ENCODE measurements at places on chromosomes 1 and 21.

DNA sequence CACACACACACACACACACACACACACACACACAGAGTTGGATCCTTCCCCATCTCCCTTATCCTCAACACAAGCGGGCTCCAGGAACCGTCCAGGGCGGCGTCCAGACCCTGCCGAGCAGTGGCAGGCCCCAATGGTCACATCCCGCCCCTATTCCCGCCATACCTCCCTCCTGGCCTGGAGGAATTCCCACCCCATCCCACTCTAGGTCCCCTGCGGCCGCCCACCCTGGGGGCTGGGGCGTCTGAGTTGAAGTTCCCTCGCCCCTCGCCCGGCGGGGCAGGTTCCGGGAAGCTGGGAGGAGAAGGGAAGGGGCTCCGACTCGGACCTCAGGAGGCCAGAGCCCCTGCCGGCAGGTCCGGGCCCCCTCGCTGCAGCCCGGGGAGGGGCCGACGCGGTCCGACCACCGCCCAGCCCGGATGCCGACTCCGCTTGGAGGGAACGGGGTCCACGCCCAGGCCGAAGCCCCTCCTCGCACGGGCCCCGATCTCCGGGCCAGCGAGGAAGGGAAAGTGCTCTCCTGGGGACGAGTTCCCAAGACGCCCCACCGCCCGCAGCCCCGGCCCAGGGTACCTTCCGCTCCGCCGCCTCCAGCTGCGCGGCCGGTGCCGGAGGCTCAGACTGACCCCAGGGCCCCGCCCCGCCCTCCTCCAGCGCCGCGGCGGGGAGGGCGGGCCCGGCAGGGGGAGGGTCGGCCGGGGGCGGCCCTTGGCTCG lies at the start of gene RHOC:
TSS of gene RHOC (minus strand) at position 623 of the 716 bp plus-strand sequence. CDS start 3,328 bp downstream, outside the sequence.
- DNase-seq: peak; percentile 81

- no peak for DNase-seq
These were observed 585.7 kb upstream of the CAMK1G start for GRCh38 chr1:208997726-208998312.

DNA sequence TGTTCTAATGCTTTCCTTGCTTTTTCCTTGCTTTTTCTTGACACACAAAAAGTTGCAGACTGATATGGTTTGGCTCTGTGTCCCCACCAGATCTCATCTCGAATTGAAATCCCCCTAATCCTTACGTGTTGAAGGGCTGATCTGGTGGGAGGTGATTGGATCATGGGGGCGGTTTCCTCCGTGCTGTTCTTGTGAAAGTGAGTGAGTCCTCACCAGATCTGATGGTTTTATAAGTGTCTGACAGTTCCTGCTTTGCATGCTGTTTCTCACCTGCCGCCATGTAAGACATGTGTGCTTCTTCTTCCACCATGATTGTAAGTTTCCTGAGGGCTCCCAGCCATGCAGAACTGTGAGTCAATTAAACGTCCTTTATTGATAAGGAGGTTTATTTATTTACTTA lies 11.3 kb downstream of the SPATA17 start:
- no peak for DNase-seq

DNA sequence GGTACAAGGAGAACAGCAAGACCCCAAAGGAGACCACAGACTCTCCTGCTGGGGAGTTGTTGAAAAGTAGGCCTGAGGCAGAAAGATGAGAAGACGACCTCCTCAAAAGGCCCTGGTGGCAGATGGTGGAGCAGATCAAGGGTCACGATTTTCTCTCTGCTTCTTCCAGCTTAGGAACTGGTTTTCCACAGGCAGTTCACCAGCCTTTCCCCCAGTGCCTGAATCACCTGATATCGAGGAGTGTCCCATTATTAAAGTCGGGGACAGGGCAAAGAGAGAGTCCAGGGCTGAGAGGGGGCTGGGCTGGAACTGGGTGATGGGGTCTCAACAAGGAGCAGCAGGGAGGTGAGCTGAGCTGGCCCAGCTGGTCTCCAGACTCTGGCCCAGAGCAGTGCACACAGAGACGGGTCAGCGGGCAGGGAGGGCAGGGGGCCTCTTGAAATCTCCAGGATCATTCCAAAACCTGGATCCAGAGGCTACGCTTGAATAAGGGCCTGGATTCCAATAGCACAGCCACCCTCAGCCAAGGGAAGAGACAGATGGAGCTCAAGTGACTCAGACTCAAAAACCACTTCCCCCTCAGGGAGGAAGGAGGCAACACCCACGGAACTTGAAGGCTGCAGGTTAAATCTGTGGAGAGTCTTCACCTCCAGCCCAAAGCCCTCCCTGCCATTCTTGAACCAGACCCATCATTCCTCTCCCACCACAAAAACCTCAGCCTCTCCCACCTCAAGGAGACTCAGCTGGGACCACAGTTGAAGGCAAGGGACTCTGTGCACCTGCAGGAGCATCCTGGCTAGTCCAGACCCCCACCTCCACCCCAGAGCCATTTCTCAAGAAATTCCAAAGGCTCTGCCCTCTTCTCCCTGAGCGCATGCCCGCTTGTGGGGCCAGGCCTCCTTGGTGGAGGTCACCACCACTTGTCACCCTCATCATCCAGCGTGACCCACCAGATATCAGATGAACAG lies at the start of gene S100A5:
TSS of gene S100A5 (minus strand) at position 541 of the 968 bp plus-strand sequence. CDS start 743 bp downstream, outside the sequence.
- DNase-seq: peak; percentile 80

- DNase-seq: peak; percentile 44
These were observed 5.6 kb upstream of the REN start for GRCh38 chr1:204171751-204172178.

- peak; percentile 92 for DNase-seq
These were observed 56.7 kb downstream of the HSF2BP start for GRCh38 chr21:43602266-43603232.

DNA sequence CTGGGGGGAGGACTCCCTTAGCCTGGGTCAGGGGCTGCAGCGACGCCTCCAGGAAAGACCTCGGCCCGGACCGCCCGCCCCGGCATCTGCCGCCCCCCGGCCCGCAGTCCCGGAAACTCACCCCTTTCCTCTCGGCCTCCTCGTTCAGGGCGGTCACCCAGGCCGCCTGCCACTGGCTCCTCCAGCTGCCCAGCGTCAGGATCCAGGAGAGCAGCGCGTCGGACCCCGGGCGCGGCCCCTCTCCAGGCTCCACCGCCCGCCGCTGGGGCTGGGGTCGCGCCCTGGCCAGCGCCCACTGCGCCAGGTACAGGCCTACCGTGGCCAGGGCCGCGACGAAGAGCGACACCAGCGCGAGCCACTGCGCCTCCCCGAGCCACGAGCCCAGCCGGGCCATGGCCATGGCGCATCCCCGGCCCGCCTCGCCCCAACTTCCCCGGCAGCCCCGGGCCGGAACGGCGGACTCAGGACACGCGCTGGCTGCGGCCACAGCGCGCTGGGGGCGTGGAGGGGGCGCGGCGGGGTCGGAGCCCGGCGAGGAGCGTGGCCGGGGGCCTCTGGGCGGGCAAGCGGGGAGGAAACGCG lies 478 bp downstream of the C2CD2 start:
- no peak for DNase-seq

DNA sequence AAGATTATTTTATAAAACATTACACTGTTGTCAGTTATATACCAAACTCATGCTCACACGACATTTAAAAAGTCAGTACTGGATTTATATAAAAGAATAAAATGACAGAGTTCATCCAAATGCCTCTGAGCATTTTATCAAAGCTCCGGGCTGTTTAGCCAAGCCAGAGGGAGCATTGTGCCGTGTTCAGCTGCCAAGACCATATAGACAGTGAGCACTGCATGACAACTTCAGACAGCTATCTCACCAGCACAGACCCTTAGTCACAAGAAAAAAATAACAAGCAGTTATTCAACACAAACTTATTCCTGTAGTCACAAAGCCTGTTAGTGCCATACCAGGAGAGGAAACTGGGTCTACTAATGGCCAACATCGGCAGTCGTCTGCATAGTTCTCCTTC lies 88.0 kb upstream of the PBX1 start:
- DNase-seq: no peak

DNA sequence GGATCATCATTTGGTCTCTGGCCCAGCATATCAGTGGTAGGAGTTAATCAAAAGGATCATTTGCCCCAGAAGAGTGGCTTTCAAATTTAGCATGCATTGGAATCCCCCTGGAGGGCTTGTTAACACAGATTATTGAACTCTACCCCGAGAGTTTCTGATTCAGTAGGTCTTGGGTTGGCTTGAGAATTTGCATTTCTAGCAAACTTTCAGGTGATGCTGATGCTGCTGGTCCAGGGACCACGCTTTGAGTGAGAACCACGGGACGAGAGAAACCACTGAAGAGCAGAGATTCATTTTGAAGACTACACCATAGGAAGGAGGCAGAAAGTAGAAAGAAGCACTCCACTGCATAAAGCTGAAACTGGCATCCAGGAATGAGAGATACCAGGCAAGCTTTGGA lies 81.3 kb upstream of the DUSP10 start:
- no peak for DNase-seq

- DNase-seq: peak; percentile 91
These were observed at the start of gene PRDM2 for GRCh38 chr1:13699936-13700520. Gene PRDM2, plus strand, starts transcription at chr1:13700188. Its CDS starts 15,418 bp downstream, at chr1:13715606.

GRCh38 chr1:15153842-15154479 lies 414 bp downstream of the TMEM51 start:
- peak; percentile 91 for DNase-seq

DNA sequence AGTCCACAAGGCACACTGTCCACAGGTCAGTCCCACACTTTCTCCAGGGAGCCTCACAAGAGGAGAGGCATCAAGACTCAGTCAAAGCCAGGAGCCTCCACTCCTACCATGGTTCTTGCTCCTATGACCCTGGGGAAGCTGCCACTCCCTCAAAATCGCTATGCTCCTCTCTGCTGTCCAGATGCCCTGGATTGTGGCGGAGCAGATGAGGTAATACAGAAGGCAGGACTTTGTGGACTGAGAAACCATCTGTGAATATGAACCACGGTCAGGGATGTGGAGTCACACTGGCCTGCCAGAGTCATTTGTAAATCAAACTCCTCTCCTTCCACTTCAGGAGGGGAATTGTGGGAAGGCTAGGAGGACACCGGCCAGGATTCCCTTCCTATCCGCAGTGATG lies 20.6 kb downstream of the VWA5B1 start:
- no peak for DNase-seq

DNA sequence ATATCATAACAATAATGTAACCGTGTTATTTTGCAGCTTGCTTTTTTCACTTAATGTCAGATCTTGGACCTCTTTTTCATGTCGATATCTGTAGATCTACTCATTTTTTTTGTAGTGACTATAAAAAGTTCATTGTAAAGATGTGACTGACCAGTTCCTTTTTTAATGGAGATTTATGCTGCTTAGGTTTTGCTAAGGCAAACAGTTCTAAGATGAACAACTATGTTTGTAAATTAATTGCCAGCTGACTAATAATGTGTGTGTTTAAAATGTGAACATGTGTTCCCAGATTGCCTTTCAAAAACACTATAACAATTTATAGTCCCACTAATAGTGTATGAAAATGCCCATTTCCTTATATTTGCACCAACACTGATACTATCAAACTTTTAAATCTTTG lies 18.1 kb upstream of the EPS8L3 start:
- no peak for DNase-seq

DNA sequence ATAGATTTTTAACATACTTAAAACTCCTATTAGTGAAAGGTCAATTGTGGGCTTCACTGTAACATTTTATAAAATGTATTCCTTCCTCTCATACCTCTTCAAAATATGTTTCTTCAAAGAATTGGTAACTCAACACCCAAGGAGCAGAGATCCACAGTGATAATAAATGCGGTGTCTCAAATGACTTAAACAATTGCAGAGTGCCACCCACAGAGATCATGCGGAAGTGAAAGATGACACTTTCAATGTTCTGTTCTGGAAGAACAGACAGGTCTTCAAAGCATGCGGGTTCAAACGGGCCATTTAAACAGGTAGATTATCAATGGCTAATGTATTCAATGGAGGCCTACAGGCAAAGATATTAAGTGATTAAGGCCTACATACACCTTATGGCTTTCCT lies 157.0 kb upstream of the GREM2 start:
- no peak for DNase-seq

- DNase-seq: no peak
These were observed 88.0 kb downstream of the SPSB1 start for GRCh38 chr1:9380711-9381110.
